ENCODE measurements at places on chromosomes 1 and 21.

- DNase-seq: no peak
These were observed 57.9 kb upstream of the HIVEP3 start for GRCh38 chr1:41976671-41977070.

GRCh38 chr1:222420633-222421032 is 127.3 kb downstream of the HHIPL2 start:
- no peak for DNase-seq

DNA sequence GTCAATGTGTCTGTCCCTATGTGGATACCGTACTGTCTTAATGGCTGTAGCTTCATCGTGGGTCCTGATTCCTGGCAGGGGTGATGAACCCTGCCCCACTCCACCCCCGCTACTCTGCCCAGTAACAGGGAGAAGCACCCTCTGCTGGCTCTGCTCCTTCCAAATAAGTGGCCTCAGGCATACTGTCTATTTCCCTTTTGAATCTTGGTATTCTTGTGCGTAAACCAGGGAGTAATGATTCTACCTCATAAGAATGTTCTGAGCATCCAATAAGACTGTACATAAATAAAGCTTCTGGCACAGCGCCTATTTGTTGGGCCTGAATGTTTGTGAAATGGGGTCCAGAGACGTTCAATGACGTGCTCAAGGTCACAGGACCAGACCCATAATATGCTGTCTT is 35.2 kb upstream of the CTPS1 start:
- DNase-seq: no peak

DNA sequence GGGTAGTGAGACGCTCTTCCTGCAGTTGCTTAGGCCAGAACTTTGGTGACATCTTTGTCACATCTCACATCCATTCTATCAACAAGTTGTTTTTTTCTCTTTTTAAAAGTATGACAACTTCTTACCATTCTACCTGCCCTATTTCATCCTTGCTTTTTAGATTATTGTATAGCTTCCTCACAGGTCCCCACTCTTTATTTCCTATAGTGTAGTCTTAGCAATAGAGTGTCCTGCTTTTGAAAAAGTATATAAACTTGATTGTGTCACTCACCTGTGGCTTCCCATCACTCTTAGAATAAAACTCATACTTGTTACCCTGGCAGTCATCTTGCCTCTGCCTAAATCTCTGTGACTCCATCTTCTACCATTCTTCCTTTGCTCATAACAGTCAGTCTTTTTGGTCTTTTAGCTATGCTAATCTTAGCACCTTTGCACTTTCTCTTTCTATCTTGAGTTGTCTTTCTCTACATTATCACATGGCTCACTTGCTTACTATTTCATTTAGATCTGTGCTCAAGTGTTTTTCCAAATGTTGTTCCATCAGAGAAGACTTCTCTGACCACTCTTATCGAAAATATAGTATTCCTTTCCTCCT is 9.5 kb downstream of the CDC73 start:
- DNase-seq: no peak

GRCh38 chr1:113223546-113223945 is 150.5 kb downstream of the LRIG2 start:
- DNase-seq: no peak

DNA sequence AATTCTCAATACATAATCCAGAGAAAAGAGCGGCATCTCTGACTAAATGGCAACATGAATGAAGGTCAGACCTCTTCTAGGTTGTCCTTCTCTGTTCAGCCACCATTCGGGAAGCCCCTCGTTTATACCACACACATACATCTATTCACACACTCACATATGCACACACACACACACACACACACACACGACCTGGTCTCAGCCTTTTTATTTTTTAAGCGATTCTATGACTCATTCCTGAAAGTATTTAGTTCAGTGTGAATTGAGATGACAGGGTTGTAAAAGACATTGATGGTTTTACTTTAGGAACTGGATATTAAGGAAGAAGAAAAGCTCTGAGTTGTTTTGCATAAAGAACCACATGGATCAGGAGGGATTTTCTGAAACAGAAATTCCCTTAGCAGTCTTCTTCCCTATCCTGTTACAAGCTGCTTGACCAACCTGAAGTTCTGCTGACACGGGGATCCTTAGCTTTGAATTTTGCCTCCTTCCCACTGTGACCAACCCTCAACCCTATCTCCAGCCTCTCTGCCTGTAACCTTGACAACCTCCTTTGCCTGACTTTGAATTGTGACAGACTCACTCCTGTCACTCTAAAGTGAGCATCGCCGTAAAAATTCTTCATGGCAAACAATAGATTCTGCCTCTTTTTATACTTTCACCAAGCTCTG is 383.1 kb upstream of the ESRRG start:
- no peak for DNase-seq

Data from NCI-H510A (cell line).